ENCODE measurements at places on chromosomes 1 and 21. TPM values are rescaled to one million over a fixed set of nuclear protein-coding genes. Genes with fewer than 3 reads are reported as not detected.

DNA sequence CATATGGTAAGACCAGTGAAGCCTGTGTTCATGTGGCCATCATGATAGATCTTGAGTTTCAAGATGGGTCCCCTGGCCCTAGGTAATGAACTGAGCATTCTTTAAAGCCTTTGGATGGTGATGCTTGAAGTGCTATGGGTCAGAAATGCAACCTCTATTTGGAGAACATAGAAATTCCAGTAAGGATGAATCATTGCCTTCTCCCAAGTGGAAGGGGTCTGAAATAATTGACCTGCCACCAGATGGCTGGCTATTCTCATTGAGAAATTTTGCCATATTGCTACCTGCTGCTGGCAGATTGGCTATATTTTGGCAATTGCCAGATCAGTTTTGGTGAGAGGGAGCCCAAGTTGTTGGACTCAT, 739 bp upstream of the IFI6 start:
- no peak for DNase-seq

DNA sequence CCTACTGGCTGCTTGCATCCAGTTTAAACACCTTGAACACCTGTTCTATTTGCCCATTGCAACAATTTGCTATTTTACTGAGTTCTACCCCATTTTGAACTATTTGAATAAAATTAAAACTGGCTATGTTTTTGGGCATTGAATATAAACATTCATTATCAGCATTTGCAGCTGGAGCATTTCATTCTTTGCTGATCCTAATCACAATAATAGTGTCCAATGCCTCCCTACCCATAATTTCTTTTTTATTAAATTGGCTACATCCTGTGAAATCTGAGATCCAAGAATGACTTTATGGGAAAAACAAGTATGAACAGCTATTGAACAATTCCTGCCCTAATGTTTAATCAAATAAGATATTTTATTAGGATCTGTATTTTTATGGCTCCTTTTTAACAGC, 447.9 kb downstream of the PLA2G4A start:
- DNase-seq = no peak

- no peak for DNase-seq
These were observed 4.7 kb downstream of the UBR4 start for GRCh38 chr1:19205403-19205802.

GRCh38 chr1:176456795-176457194, 6.2 kb upstream of the PAPPA2 start:
- no peak for DNase-seq

GRCh38 chr21:45294509-45295291, 7.0 kb upstream of the POFUT2 start:
- DNase-seq = peak; percentile 90

DNA sequence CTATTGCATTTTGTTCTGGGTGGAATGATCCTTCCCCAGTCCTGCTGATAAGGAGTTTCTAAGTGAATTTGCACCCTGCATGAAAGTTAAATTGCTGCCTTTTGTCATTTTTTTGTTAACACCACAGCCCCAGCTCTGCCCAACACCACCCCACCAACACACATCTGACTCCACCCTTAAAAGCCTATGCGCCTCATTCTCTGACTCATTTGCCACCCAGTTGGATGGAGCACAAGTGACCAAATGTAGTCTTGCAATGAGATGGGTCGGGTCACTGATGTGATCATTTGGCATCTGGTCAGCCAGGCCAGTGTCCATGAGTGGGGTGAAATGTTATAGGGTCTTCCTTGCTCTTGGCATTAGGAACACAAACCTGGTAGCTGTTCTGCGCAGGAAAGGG, 256.8 kb downstream of the KAZN start:
- DNase-seq = no peak

GPR161 gene
- 6.0 TPM for polyA plus RNA-seq

DNA sequence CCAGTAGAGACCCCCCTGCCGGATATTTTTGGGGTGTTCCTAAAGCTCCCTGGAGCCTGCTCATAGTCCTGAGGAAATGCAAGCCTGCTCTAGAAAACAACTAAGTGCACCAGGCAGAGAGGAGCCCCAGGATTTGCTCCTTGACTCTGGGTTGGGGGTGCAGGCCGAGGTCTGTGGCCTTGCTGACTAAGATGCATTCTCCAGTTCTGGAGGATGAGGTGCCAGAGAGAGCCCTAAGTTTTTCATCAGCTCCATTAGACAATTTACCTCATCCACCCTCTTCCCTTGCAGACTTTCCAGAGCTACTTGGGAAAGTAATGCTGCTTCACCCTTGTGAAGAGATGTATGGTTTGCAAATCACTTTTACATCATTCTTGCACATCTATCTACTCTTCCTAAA, 9.1 kb downstream of the TUFT1 start:
- no peak for DNase-seq

ZFP69 gene
- 2.5 TPM for polyA plus RNA-seq

- no peak for DNase-seq
These were observed 517.2 kb upstream of the B3GALT2 start for GRCh38 chr1:193703655-193704054.
